ENCODE measurements at places on chromosomes 7 and 10. TPM values are rescaled to one million over a fixed set of nuclear protein-coding genes. Genes with fewer than 3 reads are reported as not detected.

Gene WNT8B
- total RNA-seq: 0.23 TPM

Gene TMEM184A
- total RNA-seq: 47.2 TPM

Gene SHH
- 22.6 TPM for total RNA-seq

Gene CABCOCO1
- not detected for total RNA-seq

Gene RELN
- not detected for total RNA-seq

Gene DOCK1
- total RNA-seq: 28.4 TPM

Gene MRLN
- not detected for total RNA-seq

Gene IFRD1
- total RNA-seq: 54.8 TPM

Gene FEZF1
- not detected for total RNA-seq

Gene CRHR2
- total RNA-seq: not detected

Gene GIMAP2
- not detected for total RNA-seq
